Posterior vena cava (tissue), 2 donors: ENCODE measurements at places on chromosomes 4 and X.

DNA sequence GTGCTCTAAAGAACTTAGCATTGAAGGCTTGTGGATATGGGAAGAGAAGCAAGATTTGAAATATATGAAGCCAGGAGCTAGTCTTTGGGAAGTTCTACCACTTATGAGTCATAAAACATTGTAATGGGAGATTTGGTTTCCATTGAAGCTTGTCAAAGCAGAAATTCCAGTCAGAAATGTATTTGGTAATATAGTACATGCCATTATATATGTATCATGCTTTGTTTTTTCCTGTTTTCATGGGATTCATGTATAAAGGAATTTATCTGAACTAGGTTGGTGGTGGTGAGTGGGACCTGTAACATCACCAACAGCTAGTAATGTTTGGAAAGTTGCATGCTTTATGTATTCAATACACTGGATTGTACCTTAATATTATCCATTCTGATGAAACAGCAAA, 14.6 kb upstream of the DCAF8L2 start:
- DNase-seq: no peak

DNA sequence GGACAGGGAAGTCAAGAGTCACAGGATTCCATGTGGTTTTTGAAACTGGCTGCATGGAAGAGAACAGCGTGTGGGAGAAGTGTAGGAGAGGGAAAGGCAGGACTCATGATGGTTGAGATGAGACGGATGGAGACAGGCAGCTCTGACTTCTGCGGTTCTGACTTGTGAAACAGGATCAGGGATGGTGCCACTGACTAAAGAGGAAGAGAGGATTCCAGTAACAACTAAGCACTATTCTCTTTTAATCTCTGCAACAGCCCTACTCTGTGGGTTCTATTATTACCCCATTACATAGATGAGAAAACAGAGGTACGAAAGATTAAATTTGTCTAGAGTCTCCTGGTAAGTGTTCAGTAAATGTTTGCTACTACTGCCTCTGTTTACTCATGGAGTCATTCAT, 156.3 kb downstream of the CBR4 start:
- no peak for DNase-seq

DNA sequence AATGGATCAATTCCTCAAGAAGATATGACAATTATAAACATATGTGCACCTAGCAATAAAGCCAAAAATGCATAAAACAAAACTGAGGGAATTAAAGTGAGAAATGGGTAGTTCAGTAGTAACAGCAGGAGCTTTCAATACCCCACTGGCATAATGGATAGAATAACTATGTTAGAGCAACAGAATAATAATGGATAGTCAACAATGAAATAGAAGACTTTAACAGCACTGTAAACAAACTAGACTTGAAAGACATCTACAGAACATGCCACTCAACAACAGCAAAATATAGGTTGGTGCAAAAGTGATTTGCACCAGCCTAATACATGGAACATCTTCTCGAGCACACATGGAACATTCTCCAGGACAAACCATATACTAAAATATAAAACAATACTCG, 20.0 kb upstream of the MBNL3 start:
- DNase-seq: no peak

GRCh38 chrX:149950681-149951080, 12.4 kb upstream of the EOLA2 start:
- DNase-seq: no peak

DNA sequence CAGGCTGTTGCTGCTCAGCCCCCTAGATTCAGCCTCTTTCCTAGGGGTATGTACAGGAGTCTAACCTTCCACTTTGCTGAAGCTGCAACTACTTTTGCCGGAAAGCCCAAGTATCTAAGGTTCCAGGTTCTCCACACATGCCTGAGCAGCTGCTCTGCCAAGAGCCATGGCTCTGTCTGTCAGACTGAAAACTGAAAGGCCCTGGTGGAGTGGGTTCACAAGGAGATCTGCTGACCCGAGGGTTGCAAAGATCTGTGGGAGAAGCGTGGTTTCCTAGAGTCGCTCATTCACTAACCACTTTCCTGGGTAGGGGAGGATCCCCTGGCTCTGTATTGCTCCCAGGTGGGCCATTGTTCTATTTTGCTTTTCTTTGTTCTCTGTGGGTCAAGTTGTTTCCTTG, 6.0 kb upstream of the PNMA6F start:
- no peak for DNase-seq

GRCh38 chr4:184280591-184281071, 63.0 kb upstream of the ENPP6 start:
- DNase-seq: no peak

DNA sequence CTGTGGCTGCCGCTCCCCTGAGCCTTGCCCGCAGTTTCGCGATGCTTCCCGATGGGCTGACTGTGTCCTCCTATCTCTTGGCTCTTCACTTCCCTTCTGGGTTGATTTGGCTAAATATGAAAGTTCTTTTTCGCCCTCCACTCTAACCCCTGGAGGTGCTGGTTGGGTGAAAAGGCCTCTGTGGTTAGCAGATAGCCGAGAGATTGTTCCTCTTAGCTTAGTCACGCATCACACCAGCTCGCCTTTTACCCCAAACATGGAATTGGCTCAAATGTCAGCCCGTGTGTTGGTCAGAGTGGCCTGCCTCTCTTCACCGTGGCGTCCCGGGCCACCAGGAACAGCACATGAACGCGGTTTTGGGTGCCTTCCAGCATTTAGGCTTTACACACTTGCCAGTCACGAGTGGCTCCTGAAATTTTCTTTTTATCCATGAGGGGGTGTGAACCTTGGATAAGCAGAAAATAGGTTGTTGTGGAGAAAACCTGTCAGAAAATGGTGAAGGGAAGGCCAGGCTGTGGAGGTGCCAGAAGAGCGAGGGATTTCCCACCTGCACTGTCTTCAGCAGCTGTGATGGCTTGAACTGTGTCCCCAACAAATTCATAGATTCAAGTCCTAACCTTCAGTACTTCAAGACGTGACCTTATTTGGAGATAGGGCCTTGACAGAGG, 8.9 kb downstream of the CLCN4 start:
- DNase-seq: no peak

- no peak for DNase-seq
These were observed 1.8 kb downstream of the TLR1 start for GRCh38 chr4:38802561-38803355.

DNA sequence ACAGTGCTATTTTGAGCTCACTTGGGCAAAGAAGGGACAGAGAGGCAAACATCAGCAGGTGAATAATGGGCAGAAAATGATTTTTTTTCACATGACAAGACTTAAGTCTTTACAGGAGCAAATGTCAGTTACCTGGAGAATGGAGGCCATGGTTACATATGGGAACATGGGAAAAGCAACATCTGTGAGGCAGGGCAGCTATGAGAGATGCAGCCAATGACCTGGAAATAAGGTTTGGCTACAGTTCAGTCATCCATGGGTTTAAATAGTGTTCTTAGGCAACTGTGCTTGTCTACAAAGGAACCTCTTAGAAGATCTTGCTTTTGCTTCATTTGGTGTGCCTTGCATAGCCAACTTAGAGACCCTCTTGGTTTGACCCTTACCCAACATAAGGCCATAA, 490.2 kb upstream of the LCORL start:
- DNase-seq: no peak

DNA sequence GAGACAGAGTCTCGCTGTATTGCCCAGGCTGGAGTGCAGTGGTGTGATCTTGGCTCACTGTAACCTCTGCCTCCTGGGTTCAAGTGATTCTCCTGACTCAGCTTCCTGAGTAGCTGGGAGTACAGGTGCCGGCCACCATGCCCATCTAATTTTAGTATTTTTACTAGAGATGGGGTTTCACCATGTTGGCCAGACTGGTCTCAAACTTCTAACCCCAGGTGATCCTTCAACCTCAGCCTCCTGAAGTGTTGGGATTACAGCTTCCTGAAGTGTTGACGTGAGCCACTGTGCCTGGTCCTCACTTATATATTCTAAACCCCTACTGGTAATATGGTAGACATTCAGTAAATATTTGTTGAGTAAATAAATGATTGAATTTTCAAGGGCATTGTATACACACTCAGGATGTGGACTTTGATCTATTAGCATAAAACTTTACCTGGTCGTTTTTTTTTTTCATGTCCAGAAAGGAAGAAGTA, 33.0 kb downstream of the MTHFD2L start:
- no peak for DNase-seq

DNA sequence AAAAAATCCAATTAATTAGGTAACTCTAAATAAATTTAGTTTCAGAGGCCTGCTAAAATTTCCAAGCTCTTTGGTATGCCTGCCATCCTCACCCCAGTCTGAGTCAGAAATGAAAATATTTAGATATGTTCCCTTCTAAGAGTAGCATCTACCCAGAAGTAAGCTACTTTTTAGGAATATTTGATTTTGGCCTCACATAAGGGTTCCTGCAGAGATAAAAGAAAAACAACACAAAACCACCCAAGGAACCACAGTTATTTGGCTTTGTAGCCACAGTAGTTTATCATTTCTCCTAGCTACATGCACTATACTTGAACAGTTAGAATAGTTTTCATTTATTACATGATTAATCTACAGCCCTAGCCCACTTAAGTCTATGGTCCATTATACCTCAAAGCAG, 192.6 kb upstream of the FAM241A start:
- DNase-seq: no peak

DNA sequence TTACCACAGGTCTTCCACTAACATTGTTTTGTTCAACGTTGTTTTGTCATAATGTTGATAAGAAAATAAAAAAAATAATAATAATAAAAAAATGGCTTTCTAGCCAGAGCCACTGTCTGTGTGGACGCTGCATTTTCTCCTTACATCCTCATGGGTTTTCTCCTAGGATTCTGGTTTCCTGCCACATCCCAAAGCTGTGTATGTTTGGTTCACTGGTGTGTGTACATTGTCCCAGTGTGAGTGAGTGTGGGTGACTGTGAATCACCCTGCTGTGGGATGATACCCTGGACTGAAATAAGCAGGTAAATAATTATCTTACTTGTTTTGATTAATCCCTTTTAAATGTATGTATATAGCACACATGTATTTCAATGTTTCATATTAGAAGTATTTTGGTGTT, 2154.4 kb upstream of the AGA start:
- DNase-seq: no peak

- DNase-seq: no peak
These were observed 217.0 kb upstream of the FAT4 start for GRCh38 chr4:125097729-125098128.

DNA sequence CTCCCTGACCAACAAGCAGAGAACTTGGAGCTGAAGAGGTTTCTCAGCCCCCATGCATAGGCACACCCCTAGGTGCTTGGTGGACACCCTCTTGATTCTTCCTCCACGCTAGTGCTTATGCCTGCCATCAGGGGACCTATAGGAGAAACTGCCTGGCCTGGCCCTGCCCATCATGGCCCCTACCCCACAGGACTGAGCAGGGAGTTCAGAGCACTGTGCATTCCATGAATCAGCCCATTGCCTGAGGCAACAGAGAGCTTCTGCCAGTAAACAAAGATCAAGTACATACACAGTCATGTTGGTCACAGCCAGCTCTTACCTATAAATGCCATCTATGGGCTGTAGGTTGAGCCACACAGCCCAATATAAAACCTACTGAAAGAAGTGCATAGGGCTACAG, 99.1 kb upstream of the EDNRA start:
- no peak for DNase-seq

GRCh38 chr4:70152088-70152487, 1.9 kb upstream of the PRR27 start:
- no peak for DNase-seq

GRCh38 chr4:94357624-94358023, 15.0 kb upstream of the HPGDS start:
- no peak for DNase-seq

DNA sequence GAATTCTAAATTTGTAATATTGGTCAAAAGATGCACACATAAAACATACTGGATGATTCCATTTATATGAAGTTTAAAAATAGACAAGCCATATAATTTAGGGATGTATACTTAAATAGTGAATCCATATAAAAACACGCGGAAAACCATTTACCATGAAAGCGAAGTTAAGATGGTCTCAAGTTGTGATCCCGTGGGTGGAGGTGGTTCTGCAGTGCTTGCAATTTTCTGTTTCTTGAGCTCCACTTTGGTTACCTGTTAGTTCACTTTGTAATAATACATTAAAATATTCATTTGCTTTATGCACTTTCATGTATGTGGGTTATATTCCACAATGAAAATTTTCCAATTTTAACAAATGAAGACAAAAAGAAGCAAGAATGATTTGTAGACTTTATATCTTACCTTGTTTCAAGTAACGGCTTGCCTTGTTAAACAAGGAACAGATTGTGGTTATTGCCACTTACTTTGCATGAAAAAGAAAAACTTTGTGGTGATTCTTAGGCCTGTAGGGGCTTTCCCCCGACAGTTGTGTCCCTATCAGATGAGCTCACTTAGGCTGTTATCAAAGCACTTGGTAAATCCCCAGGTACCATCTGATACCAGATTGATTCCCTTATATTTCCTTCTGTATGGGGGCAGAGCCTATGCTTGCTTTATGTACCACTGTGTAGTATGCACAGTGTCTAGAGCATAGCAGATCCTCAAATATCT, 12.2 kb downstream of the UCP1 start:
- DNase-seq: no peak

DNA sequence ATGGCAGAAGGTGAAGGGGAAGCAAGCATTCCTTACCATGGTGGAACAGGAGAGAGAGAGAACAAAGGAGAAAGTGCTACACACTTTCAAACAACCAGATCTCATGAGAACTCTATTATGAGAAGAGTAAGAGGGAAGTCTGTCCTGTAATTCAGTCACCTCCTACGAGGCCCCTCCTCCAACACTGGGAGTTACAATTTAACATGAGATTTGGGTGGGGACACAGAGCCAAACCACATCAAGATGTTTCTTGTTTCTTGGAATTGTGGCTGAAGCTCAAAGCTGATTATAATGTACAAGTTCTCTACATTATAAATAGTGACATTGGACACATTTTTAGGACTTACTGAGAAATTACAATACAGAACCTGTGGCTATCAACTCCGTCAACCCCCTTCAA, 29.5 kb upstream of the TAPT1 start:
- DNase-seq: no peak

DNA sequence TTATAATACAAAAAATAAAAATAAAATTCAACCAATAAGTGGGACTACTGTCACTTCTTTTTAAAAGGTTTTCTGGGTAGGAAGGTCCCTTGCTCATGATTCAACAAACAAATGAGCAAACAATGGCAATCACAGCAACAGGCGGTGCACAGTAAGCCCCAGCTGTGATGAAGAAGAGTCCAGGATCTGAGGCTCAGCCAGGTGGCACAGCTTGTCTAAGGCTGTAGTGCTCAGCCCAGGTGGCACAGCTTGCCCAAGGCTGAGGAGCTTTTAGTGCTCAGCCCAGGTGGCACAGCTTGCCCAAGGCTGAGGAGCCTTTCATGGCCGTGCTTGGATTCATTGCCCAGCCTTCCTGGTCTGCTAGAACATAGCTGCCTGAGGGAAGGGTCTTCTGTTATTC, 75.0 kb downstream of the ZFYVE28 start:
- no peak for DNase-seq

DNA sequence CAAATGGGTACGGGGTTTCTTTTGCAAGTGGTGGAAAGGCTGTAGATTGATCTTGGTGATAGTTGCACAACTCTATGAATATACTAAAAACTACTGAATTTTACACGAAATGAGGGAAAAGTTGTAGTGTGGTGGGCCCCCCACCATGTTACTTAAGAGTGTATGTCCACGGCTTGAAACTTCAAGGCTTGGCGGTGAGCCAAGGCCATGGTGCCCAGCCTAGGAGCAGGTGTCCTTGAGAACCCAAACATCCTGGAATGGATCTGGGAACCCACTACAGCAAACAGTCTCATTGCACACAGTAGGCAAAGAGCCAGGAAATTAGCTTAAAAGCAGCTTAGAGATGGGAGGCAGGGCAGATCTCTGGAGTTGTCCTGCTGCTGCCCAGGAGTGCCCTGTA, 62.9 kb downstream of the BRCC3 start:
- DNase-seq: no peak

- DNase-seq: no peak
These were observed 11.3 kb upstream of the PCYT1B start for GRCh38 chrX:24658421-24658820.
